ENCODE measurements at places on chromosomes 7 and 10.
A peak's percentile ranks its signal among the peaks of the same experiment; 100 is the strongest.

DNA sequence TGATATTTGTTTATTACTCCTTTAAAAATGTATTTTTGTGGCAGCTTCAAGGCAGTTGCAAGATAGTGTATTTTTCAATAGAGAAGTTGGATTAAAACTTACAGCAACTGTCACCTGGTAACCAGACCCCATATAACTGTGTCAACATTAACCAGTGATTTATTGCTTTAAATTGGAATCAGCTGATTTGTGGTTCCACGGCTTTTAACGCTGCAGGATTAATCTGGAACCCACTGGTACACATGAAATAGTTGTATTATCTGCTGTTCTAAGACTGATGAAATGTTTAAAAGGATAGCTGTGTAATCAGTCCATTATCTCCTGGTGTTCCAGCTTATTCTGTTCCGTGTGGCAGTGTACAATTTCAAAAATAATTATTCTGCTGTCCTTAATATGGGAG, 180.2 kb downstream of the CELF2 start:
- no peak for DNase-seq

DNA sequence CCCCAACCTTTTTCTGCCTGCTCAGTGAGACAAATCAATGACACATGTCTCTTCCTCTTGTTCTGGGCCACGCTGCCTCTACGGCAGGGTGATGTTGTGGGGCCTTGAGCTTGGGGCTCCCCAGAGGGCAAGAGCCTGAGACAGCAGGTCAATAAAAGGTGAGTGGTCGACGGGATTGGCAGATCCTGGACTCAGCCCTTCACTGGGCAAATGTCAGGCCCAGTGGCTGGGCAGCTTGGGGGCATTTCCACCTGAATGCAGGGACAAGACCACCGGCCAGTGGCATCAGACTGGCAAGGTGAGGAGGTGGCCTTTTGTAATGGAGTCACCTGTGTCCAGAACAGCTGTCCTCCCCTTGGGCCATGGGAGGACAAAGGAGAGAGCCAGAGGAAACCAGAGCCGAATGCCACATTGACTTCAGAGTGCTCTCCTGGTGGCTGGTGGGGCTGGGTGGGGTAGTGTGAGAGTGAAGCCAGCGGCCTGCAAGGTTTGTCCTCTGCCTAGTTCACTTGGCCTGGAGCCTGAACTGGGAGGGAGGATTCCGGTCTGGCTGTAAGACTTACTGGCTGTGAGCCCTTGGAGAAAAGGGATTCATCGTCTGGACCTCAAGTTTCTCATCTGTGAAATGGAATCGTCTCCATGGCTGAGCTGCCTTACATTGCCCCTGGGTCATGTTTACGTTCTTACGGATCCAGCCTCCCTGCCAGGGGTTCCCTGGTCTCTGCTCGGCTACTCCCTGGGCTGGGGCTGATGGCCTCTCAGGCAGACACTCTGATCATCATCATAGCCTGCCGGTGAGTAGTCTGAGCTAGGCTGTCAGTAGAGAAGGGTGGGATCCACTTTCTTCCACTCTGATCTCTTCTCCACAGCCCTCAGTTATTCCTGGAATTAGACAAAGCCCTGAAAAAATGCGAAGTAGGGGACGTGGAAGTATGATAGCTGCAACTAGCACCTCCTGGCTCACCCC, 25.4 kb upstream of the CRHR2 start:
- DNase-seq: no peak

- no peak for DNase-seq
Observed at GRCh38 chr7:26617066-26617465, 247.3 kb downstream of the SKAP2 start.

DNA sequence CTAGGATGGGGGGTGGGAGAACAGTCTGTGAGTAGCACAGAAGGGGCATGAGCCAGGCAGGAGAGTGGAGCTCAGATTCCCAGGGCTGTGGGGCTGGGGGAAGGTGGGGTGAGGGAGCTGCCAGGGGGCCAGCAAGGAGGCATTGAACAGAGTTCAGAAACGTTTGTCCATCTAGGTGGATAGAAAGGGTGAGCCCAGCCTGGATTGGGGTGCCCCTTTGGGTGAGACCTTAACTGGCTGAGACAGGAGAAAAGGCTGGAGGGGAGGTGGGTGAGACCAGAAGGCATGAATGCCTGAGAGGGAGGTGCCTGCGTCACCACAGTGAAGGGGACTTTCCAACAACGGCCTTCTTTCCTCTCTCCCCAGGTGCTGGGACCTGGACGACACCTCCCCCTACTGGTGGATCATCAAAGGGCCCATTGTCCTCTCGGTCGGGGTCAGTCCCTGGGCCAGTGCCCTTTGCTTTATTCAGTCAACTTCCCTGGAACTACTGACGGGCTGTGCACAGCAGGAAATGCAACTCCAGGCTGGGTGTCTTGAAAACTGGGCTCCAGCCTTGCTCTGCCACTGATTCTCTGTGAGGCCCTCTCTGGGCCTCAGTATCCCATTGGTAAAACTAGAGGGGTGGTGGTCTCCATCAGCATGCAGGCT, 11.0 kb downstream of the GHRHR start:
- DNase-seq: no peak

- DNase-seq: no peak
Observed at GRCh38 chr10:1054684-1055083, 1.5 kb upstream of the WDR37 start.

DNA sequence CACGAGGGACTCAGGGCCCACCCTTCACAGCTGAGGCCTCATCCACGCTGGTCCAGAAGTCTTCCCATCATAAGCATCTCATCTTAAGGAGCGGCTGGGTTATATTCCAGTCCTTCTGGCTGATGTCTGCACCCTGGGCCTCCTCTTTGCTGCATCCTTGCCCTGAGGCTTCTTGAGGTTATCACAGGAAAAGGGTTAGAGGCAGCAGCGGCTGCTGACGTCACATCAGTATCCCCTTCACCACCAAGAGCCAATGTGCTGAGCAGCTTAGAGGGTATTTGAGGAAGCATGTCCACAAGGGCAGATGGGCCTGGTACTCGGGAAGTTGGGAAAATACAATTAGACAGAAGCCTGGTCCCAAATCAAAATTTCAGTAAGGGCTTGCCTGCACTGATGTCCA, 125.1 kb downstream of the PLXNA4 start:
- DNase-seq: no peak

GRCh38 chr10:52216852-52217251, 97.2 kb upstream of the DKK1 start:
- DNase-seq: peak; percentile 42

DNA sequence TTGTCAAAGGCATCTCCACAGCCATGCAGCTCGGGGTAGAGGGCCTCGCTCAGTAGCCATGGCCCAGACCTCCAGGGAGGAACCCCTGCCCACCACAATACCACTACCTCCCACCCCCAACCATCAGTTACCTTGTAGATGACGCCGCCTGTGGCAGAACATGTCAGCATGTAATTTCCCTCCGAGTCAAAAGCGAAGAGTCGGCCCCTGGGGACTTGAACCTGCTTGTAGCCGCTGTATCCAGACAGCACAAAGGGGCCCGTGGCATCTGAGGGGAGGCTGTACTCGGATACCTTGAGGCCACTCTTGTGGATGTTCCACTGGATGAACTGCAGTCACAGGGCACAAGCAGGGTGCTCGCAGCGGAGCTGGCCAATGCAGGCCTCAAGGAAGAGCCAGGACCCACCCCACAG, 16.3 kb upstream of the CYREN start:
- DNase-seq: no peak

DNA sequence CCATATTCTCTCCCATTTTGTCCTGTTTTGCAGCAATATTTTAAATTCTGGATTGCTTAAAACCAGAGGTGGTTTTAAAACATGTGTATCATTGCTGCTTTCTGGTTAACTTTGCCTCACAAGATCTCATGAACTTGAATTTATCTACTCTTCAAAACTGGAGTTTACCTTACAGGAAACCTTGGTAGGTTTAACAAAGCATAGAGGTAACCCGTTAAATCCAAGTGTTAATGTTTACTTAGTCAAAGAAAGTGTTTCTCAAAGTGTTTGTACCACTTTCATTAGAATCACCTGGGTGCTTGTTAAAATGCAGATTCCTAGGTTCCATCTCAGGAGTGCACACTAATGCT, 44.0 kb upstream of the VDAC2 start:
- DNase-seq: no peak

All from urinary bladder (tissue), 4 donors.